Bone marrow (tissue), 2 donors: ENCODE measurements at places on chromosomes 5 and 9.

GRCh38 chr5:19910136-19910535, 77.9 kb downstream of the CDH18 start:
- no peak for DNase-seq

DNA sequence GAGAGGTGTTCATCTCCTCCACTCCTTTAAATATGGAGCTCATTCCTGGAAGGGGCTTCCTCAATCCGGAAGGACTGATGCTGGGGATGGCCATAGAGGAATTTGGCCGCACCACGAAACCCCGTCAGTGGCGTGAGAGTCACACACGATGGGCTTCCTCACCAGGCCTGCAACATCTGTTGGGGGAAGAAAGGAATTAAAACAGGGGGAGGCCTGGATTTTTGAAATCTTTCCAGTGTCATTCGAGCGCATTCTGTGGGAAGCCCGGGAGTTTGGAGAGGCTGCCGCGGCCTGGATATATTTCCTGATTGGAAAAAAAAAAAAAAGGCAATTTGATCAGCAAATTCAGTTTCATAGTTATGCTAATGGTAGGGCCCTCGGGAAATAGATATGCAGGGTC, 76.3 kb upstream of the ORM1 start:
- no peak for DNase-seq

DNA sequence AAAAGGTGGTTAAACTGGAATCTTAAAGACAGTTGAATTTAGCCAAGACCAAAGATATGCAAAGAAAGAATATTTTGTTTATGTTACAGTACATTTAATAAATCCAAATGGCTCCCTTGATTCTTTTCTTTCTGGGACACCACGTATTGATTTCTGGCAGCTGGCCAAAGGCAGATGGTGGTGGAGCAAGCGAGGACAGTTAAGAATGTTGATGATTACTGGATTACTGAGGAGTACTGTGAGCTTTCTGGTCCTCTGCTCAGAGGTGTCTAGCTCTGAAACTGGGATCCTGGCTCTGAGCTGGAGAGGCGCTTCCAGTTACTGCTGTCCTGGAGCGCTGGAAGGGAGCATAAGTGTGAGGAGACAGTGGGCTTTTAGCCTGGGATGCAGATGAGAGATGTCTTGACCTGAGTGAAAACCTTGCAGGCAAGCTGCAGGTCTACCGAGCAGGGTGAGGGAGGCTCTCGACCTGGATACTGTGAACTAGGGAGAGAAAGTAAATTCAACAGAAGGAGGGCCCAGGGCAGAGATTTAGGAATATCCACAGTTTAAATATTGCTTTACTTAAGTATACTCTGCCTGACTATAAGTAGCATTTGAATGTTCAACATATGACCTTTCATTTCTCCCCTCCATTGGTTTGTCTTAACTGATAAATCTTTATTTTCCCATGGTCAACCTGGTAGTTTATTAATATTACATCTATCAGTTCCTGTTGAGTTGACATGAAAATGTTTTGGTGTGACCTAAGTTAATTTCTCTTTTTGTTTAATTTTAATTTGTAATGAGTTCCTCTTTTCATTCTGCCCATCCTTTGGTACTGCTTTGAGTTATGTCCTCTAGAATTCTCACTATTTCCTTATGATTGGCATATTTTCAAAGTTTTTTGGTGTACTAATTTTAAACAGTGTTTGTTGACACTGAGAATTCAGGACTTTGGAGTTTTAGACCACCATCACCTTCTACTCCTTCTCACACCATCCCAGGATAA, 3.7 kb downstream of the SYK start:
- DNase-seq: no peak

DNA sequence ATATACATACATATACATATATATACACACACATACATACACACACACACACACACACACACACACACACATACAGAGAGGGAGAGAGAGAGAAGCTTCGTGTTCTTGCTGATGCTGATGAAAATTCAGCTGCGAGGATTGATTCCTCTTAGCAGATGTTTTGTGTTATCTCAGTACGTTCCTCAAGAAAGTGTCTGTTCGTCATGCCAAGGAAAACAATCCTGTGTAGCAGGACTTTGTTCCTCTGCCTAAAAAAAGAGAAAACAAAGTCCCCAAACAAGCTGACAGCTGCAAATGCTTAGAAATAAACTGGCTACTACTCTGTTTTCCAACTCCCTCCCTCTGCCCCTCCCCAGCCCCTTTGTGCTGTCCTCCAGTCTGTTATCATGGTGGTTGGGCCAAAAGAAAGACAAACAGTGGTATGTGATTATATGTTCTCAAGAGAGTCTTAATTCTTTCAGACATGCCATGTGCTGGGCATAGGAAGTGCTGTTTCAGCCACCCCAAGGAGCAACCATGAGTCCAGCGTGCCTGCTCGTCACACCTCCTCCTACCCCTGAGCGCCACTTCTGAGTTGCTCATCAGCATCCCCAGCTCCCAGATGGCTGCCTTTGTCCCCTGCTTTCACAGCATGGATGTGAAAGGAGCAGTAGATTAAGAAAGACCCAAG, 71.5 kb upstream of the EQTN start:
- no peak for DNase-seq

GRCh38 chr5:82707741-82708140, 369.5 kb downstream of the TMEM167A start:
- DNase-seq: no peak

GRCh38 chr5:68249520-68249919, 34.0 kb downstream of the PIK3R1 start:
- DNase-seq: no peak

DNA sequence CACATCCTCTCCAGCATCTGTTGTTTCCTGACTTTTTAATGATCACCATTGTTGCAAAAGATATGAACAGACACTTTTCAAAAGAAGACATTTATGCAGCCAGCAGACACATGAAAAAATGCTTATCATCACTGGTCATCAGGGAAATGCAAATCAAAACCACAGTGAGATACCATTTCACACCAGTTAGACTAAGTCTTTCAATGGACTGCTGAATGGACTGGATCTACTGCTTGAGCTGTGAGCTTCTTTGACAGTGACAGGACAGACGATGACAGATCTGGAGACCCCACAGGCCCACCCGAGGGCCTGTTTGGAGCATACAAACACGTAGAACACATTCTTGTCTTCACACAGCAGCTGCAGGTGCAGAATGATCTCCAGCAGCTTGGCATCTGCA, 266.1 kb upstream of the RIOK2 start:
- DNase-seq: no peak

GRCh38 chr5:171810227-171810626, 24.6 kb downstream of the SMIM23 start:
- DNase-seq: no peak

GRCh38 chr9:17613758-17614157, 34.9 kb downstream of the SH3GL2 start:
- no peak for DNase-seq

DNA sequence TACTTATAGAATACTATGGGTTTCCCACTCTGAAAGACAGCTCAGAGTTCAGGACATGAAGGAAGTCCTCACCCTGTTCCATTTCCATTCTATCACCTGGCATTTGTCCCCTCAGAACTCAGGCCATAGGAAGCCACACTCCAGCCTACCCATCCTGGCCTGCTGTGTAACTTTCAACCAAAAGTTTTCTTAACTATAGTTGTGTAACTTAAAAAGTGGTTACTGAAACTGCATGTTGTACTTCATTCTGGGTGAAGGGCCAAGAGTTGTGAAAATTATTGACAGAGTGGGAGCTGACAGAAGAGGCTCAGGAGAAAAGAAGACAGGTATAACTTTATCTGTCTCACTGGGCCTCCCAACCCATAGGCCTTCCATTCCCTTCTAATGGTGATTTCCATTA, 212.5 kb downstream of the RAB3C start:
- no peak for DNase-seq

DNA sequence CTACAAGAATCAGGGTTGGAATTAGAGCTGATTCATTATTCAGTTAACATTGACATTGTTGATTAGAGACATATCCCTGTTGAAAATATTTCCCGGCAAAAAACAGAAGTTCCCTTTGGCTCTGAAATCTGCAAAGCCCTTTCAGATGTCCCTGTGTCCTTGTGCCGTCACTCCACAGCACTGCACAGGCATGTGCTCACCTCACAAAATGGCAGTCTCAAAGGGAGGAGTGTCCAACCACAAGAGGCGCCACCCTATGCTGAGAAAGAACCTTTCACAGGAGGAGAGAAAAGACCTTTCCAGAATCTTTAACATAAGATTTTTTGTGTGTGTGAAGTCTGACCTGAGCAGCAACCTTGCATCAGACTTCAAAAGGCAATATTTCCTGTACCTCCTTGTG, 112.8 kb upstream of the PRSS3 start:
- DNase-seq: no peak

GRCh38 chr5:179824745-179825112, 4.0 kb downstream of the SQSTM1 start:
- no peak for DNase-seq

DNA sequence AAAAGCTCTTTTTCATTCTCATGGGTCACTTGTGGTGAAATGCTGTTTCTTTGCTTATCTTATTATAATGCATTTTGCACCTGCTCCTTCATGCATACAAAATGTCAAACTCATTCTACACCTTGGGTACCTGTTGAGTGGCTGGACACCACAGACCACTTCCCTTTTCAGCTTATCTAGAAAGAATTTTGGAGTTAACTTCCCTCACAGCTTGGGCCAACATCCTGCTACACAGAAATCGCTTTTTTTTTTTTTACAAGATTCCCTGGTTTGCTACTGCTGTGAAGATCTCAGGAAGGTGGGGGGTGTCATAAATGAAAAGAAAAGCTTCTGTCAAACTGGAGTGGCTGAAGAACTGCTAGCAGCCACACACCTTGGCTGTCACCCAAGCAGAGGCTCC, 2.6 kb downstream of the REXO4 start:
- no peak for DNase-seq

DNA sequence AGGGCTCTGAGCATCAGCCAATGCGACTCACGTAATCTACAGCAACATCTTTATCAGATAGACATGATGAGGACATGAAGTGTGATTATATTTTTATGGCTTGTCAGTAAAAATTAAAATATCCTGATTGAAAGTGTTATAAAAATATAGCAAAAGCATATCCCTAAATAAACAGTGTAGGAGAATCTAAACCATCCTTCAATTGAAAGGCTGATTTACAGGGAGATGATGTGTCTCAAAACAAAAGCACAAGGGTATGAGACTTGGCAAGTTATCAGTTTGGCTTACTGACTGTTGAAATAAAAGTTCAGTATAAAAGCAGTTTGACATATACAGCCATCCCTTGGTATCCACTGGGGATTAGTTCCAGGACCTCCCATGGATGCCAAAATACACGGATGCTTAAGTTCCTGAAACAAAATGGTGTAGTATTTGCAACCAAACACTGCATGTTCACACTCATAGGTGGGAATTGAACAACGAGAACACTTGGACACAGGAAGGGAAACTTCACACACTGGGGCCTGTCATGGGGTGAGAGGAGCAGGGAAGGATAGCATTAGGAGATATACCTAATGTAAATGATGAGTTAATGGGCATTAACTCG, 149.9 kb upstream of the MAP1B start:
- DNase-seq: no peak

- DNase-seq: no peak
Observed at GRCh38 chr9:109887079-109887478, 107.1 kb downstream of the PALM2AKAP2 start.

DNA sequence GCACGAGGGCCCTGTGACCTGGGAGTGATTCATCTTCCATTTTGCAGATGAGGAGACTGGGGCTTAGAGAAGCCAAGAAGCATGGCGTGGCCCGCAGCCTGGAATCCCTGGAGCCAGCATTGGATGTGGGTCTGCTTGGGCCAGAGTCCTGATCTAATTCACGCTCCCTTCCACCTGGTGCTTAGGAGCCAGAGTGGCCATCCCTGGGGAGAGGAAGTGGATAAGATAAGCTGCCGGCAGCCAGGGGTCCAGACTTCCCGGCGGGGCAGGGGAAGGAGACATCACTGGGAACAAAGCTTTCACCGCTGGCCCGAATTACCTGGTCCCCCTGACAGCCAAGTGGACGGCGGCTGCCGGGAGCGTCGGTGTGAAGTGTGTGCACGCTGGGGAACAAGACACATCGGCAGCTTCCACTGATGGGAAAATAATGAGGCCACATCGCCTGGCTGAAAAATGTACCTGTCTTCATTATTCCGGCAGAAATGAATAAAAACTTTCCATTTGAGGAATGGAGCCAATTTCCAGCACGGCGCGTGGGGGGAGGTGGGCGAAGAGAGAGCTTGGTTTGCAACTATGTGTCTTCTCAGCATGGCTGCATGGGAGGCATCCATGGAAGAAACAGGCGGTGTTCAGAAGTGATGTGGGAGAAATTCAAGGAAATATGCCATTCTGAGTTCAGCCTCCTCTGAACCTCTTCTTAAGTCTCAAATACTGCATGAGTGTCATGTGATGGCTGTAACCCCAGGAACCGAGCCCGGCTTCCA, 78.5 kb downstream of the OLFM1 start:
- no peak for DNase-seq

DNA sequence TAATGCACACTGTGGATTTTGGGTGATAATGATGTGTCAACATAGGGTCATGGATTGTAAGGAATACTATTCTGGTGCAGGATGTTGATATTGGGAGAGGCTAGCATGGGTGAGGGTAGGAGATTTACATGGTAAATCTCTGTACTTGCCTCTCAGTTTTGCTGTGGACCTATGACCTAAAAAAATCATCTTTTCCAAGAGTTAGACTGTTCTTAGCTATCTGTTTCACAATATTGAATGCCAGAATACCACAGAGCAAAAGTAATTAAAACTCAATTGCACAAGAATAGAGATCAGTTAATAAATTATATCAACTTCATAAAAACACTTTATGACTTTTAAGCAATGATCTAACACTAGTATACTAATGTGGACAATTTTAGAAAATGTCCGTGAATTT, 651.6 kb downstream of the HTR1A start:
- no peak for DNase-seq

DNA sequence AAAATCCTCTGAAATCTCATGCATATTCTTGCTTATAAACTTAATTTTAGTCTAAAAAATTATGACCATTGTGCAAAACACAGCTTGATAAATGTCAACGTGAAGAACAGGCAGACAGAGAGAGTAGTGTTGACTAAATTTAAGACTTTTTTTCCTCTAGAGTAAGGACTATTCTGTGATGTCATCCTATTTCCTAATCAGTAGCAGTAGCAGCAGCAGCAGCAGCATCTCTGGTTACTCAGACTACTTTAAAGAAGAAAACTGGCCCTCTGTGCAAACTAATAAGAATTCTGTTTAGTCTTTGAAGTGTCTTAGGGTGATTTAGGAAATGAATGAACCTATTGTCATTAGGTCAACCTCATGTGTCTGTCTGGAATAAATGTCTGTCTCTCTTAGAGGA, 403.0 kb downstream of the HINT1 start:
- no peak for DNase-seq

- DNase-seq: no peak
Observed at GRCh38 chr5:167594061-167594435, 697.4 kb upstream of the WWC1 start.

GRCh38 chr9:38089387-38090165, 20.5 kb upstream of the SHB start:
- no peak for DNase-seq

- no peak for DNase-seq
Observed at GRCh38 chr9:90287567-90288274, 354.9 kb downstream of the DIRAS2 start.
